Left colon (tissue), 2 donors: ENCODE measurements at places on chromosomes 5 and 9. TPM values are rescaled to one million over a fixed set of nuclear protein-coding genes. Genes with fewer than 3 reads are reported as not detected.

GRCh38 chr9:135729480-135729879 is 27.5 kb downstream of the KCNT1 start:
- DNase-seq, result no peak

DNA sequence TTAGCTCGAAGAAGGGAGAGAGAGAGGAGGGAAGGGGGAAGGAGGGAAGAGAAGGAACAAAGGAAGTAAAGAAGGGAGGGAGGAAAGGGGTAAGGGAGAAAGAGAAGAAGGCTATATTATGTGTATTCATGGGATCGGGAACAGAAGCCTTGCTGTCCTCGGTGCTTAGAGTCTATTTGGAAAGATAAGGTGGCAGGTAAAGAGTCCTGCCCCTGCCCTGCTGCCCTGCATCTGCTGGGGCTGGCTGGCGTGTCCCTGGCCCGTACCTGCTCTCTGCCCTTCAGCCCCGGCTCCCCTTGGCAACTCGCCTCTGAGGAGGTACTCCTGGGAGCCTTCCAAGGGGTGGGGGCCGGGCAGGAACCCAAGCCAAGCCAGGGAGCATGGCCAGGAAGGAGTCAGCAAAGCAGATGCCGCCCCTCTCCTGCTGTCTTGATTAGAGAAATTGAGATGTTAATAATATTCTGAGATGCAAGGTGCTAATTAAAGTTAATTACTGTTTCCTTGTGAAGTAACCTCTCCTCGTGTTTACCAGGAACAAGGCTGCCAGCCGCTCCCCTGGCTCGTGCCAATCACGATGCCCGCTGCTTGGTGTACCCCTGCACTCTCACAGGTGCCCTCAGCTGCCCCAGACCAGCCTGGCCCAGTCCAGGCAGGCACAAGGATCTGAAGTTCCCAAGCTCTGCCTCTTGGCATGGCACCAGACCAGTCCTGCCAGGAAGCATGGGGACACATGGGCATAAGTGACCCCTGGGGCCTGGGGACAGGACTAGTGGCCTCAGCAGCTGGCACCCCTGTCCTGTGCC is 36.6 kb downstream of the PCDH1 start:
- DNase-seq, result peak; percentile 89

GRCh38 chr5:38845526-38846378 is at the start of gene OSMR:
TSS of gene OSMR (plus strand) at chr5:38846012. CDS start at chr5:38869045, 23,033 bp downstream.
- DNase-seq, result peak; percentile 80

DNA sequence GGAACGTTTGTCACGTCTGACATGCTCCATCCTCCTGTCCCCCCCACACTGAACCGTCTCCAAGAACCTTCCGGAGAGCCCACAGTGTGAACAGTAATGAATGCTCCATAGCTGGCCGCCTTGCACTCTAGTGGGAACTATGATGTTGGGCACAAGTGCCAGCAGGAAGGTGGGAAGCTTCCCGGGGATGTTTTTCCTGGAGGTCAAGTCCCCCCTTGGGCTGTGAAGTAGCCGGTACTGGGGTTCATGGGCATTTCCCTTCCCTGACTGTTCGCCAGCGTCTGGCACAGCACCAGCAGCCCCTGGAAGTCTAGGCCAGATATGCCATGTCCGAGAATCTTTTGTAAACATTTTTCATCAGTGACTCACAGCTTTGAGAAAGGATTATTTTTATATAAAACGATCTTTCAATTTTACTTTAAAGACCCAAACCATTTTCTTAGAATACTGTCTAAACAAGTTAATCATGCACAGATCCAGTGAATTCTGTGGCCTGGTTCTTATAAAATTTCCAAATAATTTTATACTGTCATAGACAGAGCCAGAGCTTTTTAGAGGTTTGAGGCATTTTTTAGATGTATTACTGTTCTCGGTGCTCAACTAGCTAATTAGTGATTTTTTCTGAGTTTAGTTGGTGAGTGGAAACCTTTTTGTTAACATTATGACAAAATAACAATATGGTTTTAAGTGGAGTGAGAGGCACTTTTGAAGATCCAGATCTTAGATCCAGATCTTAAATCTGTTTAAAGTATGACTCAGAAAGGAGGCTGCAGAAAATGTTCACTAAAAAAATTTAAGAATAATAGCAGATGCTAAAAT is 11.6 kb downstream of the ABL1 start:
- no peak for DNase-seq

GRCh38 chr9:118529210-118529609 is 825.0 kb downstream of the TLR4 start:
- no peak for DNase-seq

DNA sequence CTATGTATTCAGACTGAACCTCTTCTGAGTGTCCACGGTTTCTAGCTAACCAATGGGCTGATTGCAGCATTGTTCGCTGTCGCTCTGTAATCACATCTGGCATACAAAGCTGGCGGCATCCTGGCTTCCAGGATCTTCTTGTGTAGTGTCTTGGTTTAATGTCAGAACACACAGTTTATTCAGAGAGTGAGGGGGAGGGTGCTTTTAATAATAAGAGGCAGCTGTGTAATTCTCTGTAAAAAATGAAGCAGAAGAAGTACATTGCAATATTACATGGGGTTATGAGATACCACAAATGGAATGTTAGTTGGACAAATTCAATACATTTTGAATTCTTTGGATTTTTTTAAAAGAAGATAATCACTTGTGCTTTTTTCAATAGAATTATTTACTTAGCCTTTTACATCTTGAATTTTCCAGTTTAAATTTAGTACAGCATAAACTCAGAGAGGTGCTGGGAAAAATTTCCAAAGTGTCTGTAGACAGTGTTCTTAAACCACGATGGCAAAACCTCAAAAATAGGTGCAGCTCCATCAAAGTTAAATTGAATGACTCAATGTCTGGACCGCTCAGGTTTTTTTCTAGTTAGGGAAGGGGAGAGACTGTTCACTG is 206.0 kb downstream of the PCSK1 start:
- no peak for DNase-seq

KCTD16 gene
- not detected for total RNA-seq

RORB gene
- total RNA-seq, result 0.34 TPM

DNA sequence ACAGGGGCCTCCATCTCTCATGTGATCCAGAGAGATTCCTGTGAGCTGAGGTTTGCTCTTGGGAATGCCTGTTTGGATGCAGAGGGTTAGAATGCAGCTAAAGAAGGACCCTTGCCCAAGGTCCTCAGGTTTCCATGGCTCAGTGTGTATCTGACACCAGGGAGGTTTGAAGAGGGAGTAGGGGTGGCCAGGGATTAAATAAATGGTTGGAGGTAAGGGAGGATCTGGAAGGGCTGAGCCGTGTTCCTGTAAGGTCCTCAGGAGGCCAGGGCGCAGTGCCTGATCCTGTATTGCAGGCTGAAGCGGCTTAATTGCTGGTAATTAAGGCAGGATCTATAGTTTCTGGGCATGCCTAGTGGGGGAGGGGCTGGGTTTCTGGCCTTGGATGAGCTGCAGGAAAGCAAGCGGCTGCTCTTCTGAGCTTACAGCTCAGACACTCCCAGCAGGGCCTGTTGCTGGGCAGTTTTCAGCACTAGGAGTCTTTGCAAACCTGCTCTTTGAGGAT is 41.5 kb upstream of the MAP1B start:
- DNase-seq, result peak; percentile 4

C1QTNF3 gene
- 3.8 TPM for total RNA-seq

BTNL3 gene
- 130 TPM for total RNA-seq

GRCh38 chr9:72882117-72882775 is 70.6 kb downstream of the ALDH1A1 start:
- peak; percentile 31 for DNase-seq

GRCh38 chr5:135465391-135466122 is 13.4 kb upstream of the TIFAB start:
- DNase-seq, result no peak

SLC6A7 gene
- total RNA-seq, result 30.4 TPM

GABRG2 gene
- 0.92 TPM for total RNA-seq

DNA sequence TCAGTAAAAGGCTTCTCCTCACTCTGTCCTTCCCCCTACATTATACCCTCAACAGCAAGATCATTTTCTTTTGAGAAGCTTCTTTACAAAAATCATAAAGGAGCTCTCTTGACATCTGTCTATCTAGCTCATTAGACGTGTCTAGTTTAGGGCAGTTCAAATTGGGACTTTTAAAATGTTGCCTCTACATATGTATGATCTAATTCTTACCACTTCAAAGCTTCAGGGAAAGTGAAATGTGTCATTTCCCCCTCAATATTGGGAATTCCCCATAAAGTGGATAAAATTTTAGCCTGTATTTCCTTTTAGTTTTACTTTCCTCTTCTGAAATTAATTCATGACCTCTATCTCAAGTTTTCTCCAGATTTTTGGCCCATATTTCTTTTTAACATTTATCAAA is 323.7 kb downstream of the ARRDC3 start:
- DNase-seq, result no peak

- peak; percentile 89 for DNase-seq
These were observed 4.2 kb upstream of the ENTPD8 start for GRCh38 chr9:137445275-137445807.

DNA sequence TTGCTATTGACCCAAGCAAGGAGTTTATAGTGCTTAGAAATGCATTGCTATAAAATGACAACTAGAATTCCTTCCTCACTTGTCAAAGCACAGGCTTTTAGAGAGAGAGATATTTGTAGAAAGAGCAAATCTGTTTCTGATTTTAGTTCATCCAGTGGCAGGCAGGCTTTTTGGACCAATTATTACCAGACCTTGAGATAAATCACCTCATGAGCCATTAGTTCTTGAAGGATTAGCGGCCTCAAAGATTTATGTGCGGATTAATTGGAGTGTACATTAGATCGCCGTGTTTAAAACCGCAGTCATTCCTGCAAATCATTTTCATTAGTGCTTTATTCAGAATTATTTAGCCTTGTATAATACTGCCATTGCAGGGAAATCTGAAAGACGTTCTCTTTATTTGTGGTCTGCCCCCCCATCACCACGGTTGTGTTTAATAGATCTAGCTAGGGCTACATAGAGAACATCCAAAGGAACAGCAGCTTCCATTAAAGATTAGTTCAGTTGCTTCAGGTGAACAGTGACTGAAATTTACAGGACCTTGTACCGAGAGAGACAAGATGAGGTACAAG is 28.8 kb upstream of the TJP2 start:
- no peak for DNase-seq

C6 gene
- total RNA-seq, result 1.0 TPM

- DNase-seq, result no peak
These were observed 219.4 kb downstream of the NFIB start for GRCh38 chr9:14094491-14094890.

UGCG gene
- 32.3 TPM for total RNA-seq
